Stimulated activated CD8-positive, alpha-beta memory T cell treated with anti-CD3 and anti-CD28 coated beads, Interleukin-4, amount 100 ng/mL, for 1 hour (primary cell): ENCODE measurements at places on chromosomes 5 and 9.

DNA sequence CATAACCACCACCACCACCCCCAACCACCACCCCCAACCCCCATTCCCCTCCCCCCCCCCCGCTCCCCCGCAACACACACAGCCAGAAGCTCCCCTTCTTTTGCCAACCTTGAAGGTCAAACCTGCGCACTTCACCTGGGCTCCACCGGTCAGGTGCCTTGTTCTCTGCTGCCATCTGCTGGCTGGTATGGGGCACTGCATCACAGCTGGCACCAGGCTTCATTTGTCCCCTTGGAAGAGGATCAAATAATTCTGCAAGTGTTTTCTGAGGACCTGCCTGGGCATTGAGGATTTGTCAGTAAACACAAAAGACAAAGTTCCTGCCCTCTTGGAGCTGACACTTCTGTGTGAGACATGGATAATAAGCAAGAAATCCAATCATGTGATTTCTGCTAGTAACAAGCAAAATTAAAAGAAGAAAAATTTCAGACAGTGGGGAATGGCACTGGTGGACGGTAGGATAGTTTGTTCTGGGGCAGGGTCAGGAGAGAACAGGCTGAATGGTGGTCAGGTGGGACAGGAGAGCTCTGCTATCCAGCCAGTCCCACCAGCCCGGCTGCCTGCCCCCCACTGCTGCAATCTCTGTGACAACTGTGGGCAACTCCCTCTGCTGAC is 55.6 kb upstream of the LMX1B start:
- DNase-seq = peak; percentile 38

GRCh38 chr5:153543959-153544470 is 53.5 kb downstream of the GRIA1 start:
- DNase-seq = no peak

DNA sequence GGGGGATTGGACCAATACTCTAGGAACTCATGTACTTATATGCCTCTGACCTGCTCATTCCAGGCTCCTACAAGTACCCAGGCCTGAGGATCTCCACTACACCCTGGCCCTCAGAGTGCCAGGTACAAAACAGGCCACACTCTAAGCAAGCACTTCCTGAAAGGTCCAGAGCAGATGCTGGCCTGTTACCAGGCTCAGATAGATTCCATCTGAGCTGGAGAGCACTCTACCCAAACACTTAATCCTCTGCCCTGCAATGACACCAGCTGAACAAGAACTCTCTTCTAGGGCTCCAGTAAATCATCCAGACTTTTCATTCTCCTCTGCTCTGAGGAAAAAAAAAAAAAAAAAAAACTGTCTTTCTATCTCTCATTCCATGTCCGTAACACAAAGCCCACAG is 2.9 kb downstream of the P4HA2 start:
- no peak for DNase-seq

DNA sequence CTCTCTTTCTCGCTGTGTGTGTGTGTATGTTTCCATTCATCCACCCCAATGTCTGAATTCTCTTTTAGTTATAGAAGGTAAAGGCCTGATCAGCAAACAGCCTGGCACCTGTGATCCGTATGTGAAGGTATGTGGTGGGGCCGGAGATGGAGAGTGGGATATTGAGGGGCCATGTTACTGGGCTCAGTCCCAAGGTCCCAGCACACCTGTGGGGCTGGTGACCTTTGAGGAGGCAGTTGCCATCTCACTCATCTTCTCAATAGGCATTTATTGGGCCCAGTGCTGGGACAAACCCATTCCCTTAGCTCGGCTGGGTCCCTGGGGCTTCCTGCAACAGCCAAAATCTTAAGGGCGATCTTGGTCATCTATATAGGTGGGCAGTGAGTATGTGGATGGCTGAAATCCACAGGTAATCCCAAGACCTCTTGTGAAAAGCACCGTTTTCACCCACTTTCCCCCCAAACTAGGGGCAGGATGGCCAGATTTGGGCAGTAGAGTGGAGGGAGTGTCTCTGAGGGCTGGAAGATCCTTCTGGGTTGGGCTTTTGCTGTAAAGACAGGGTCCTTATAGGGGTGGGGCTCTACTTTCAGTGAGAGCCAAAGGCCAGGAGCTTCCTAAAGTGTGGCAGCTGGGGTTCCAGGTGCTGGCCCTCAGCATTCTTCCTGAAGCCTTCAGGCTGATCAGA is 19.6 kb downstream of the RGS3 start:
- DNase-seq = no peak

GRCh38 chr9:14945351-14945750 is 35.1 kb upstream of the FREM1 start:
- DNase-seq = no peak
